ENCODE measurements at places on chromosomes 11 and 22.

DNA sequence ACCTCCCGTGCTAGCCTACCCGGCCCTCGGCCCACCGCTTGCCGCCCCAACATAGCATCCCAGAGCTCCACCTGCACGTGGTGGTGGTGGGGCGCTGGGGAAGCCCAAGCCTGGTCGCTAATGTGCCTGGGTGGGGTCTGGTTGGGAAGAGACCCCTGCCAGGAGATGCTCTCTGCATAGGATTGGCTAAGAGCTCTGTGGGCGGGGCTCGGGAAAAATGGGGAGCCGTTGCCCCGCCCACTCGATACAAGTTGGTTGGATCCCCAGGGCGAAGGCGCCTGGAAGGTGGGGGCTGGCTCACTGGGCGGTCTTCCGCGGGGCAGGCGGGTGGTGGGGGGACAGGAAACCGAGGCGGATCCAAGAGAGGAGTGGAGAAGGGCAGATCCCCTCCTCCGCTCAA, 7.6 kb downstream of the LRRC10B start:
- DNase-seq = no peak

- DNase-seq = no peak
Measured at GRCh38 chr22:25351631-25352293, 132.3 kb downstream of the CRYBB2 start.

DNA sequence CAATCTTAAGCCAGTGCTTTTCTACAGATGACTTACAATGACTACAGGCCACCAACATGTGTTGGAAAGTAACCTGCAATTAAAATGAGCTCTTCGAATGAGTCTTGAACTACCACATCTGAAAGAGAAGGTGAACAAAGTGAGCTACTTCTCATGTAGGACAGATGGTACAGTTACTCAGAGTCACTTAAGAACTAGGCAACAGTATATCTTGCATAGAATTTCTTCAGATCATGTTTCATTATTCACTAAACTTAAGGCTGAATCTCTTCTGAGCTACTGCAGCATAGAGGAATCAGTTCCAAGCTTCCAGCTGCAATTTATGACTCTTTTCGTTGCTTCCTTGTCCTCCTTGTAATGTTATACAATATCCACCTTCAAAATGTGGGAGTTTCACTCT, 270.9 kb downstream of the TTC28 start:
- DNase-seq = no peak

DNA sequence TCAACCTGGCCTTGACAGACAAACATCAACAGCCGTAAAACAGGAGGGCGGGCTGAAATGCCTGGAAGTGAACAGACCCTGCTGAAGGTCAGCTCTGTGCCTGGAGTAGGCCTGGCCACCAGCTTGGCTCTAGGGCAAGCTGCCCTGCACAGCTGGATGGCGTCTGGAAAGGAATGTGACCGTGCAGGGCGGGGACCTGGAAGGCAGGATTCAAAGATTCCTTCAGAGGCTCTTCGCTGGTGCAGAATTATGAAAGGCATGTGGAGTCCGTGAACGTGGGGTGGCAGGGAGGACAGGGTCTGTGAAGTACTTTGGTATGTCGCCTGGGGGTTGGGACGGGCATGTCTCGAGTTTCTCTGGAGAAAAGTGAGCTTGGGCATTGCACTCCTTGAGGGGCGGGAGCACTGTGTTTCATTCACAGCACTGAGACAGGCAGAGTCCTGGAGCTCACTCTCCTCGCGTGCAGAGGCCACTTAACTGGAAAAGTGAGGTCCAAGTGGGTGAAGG, 1.5 kb downstream of the EHD1 start:
- no peak for DNase-seq

DNA sequence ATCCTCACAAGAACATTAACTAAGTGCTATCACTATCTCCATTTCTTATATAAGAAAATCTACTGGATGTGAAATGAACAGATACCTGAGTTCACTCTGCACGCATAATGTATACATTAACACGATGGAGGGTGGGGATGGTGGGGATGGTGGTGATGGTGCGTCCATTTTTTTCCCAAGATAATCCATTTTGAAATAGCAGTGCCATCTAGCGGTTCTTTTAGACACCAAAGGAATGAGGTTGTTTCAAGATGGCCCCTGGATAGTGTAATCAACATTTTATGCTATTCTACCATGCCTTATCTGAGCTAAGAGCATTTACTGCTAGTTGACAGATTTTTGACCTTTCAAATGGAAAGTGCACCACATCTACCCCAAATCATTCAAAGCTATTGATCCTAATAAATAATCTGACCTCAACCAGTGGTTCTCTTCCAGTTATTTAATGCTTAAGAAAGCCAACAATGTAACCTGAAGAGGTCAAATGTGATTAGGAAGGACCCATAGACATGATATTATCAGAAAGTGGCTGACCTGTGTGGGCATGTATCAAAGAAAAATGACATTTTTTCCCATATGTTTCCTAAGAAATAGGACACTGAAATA, 714.7 kb upstream of the TENM4 start:
- DNase-seq = no peak

DNA sequence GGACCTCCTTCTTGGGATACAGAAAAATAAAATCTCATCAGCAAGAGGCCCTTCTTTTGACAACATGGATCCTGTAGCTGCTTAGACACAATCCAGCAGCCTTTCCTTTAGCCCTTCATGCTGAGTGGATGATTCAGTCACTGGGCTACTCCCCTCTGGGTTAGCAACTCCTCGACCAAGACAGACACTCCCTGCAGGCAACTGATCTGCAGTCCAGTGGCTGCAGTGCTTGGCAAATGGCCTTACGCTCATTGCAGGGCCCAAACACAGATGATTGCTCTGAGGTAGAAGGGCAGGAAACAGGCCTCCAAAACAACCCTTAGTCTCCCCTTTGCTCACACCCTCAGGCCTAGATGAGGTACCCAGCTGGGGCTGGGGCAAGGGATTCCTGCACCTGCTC, 73.2 kb upstream of the OPCML start:
- no peak for DNase-seq

DNA sequence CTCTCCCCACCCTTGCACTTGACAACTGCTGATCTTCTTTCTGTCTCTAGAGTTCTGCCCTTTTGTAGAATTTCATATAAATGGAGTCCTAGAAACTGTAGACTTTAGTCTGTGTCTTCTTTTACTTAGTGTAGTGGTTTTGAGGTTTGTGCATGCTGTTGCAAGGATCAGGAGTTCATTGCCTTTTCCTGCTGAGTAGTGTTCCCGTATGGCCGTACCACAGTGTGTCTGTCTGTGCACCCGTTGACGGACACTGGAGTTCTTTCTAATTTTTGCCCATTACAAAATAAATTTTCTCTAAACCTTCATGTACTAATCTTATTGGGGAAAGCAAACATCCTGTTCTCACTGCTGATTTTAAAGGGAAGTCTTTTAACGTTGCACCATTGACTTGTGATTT, 138.1 kb downstream of the TBC1D22A start:
- DNase-seq = no peak

GRCh38 chr22:46968359-46968740, 205.9 kb downstream of the TBC1D22A start:
- no peak for DNase-seq
